ENCODE measurements at places on chromosomes 4 and X.

DNA sequence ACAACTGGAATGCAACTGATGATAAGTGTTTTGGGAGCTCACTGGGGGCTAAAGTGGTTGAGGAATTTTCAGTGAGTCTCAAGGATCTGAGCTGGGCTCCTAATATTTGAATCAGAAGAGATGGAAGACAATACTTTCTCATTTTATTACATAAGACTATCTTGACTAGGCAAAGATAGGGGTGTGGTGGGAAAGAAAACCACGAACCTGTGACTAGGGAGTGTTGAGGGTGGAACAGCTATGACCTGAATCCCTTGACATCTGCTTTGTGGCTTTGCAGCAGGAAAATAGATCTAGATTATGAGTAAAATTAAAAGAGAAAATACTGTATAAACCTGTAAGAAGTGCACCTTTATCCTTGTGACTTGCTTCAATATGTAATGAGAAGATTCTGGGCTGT lies 295.1 kb upstream of the TEX13A start:
- DNase-seq, result no peak

- DNase-seq, result no peak
Measured at GRCh38 chrX:103513067-103513466, 6.2 kb downstream of the RAB40A start.

DNA sequence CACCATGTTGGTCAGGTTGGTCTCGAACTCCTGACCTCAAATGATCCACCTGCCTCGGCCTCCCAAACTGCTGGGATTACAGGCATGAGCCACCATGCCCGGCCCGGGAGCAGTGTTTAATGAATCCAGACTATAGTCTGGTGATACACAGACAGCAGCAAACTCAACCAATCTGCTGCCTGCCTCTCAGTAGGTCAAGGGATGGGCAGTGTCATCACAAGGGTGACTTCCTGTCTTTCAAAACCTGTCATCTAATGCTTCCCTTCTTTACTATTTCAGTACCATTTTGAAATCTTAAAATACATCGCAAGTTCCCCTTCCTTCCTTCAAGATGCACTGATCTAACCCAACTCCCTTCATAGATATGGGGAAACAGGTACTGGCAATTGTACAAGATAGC lies 8.4 kb downstream of the RPL39 start:
- DNase-seq, result peak; percentile 85

GRCh38 chr4:166535865-166536264 lies 662.8 kb downstream of the TLL1 start:
- no peak for DNase-seq

- DNase-seq, result no peak
Measured at GRCh38 chr4:73836373-73837279, at the start of gene CXCL6. Gene CXCL6 (plus strand): TSS chr4:73836678. CDS start chr4:73836751, 73 bp downstream.

- DNase-seq, result no peak
Measured at GRCh38 chrX:7109049-7109531, 38.4 kb upstream of the STS start.

DNA sequence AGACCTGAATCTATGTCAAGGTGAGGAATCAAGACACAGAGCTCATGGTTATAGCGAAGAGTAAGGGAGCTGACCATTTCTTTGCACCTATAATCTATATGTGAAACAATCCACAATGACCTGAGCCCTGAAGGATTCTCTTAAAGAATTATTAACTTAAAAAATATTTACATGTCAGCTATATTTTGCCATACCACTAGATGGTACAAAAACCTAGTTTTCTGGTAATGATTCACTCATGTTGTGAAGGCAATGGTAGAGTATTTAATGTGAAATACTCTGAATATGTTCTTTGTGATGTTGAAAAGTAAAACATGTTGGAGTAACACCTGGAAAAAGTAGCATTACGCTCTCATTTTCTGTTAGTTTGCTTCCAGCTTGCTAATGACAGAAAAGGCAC lies 40.0 kb downstream of the VGLL1 start:
- no peak for DNase-seq

DNA sequence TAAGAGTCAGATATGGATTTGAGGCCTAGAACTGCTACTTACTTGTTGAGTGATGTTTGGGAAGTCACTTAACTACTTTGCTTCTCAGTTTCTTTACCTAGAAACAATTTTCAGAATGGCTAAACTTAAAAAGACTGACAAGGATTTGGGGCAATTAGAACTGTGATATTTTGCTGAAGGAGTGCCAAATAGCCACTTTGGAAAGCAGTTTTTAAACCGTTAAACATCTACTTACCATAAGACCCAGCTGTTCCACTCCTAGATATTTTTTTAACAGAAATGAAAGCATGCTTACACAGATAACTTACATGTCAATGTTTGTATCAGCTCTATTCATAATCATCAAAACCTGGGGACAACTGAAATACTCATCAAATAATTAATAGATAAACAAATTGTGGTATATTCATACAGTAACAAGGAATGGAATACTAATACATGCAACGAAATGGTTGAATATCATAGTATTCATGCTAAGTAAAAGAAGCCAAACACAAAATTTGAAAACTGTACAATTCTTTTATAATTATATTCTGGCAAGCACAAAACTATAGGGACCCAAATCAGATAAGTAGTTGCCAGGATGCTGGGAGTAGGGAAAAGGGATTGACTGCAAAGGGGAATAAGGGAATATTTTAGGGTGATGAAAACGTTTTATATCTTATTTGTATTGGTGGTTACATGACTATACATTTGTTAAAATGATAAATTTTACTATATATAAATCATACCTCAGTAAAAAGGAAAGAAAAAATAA lies 24.0 kb downstream of the RPA4 start:
- no peak for DNase-seq

DNA sequence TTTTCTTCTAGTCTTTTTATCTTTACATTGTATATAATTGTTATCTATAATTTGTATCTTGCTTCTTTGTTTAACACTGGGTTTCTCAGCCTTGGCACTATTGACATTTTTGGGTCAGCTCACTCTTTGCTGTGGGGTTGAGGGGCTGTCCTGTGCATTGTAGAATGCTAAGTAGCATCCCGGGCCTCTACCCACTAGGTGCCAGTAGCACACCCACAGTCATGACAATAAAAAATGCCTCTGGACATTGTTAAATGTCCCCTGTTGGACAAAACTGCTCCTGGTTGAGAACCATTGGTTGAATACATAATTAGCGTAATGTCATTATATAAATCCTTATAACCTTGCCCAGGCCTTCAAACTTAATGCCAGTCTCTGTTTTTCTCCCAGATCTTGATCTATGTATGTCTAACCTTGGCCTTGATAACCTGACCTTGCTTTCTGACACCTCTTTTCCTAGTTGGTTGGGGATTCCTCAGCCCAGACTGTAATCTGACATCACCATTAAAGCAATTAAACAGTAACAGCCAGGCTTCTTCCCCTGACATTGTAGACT lies 46.1 kb downstream of the DCX start:
- no peak for DNase-seq

GRCh38 chrX:82230013-82230412 lies 1028.1 kb downstream of the SH3BGRL start:
- DNase-seq, result no peak

- DNase-seq, result no peak
Measured at GRCh38 chr4:185151296-185151695, 8.2 kb downstream of the SLC25A4 start.

- DNase-seq, result no peak
Measured at GRCh38 chr4:90126805-90127204, 389 bp upstream of the CCSER1 start.

DNA sequence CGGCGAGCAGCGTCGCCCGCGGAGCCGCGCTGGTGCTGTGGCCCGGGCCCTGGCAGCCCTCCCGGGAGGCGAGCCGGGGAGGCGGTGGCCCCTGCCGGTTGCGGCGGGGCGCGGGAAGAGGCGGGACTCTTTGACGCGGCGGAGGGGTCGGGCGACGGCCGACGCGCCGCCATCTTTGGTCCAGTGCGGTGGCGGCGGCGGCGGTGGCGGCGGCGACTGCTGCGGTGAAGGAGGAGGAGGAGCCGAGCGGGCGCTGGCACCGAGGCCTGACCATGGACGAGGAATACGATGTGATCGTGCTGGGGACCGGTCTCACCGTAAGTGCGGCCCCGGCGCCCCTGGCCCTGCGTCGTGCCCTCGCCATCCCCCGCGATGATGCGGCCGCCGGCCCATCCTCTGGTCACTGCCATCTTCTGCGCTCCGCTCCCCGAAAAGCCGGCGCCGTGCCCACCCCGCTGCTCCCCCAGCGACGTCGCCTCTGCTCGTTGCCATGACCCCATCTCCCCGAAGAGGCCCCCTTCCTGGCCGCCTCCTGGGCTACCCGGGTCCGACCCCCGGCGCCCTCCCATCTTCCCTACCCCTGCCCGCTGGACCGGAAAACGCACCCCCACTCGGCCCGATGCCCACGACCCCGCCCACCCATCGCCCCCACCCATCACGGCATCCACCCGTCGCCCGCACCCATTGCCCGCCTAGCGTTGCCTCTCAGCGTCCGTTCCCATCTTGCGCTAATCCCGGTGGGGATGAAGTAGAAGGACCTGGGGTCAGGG lies at the start of gene GDI1:
TSS of gene GDI1 (plus strand) at position 172 of the 770 bp plus-strand sequence. CDS start at position 273, 101 bp downstream.
- peak; percentile 32 for DNase-seq

DNA sequence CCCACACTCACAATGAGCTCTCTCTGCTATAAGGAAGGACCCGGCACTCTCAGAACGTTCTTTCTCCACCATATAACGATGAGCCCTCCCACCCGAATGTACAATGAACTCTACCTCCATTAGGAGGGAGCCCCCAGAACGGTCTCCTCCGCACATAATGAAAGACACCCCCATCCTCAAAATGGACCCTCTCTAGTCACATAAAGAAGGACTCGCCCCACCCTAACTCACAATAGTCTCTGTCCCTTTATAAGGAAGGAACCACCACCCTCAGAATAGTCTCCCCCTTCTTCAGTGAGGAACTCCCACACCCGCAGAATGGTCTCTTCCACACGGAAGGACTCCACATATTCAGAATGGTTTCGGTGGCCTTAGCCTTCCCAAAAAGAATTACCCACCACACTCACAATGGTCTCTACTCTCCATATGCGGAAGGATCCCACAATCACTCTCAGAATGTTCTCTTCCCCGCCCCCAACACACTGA lies 477 bp downstream of the SLC35A2 start:
- DNase-seq, result peak; percentile 30

DNA sequence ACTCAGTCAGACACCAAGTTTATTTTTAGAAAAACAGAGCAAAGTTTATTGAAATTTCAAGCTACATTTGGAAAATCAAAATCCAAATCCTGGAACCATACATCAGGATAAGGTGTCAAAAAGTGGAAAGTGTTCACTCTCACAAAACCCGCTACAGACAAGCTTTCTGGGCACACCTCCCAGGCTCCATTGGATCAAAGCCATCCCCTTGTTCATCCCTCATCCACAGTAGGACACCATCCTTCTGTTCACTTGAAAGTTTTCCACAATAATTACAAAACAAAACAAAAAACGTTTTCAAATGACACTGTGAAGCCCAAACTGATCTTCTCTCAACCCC lies 62.4 kb downstream of the TSC22D3 start:
- no peak for DNase-seq

GRCh38 chr4:5870701-5871100 lies 22.2 kb downstream of the CRMP1 start:
- no peak for DNase-seq

GRCh38 chrX:4710618-4711433 lies 997.4 kb upstream of the PRKX start:
- DNase-seq, result no peak

DNA sequence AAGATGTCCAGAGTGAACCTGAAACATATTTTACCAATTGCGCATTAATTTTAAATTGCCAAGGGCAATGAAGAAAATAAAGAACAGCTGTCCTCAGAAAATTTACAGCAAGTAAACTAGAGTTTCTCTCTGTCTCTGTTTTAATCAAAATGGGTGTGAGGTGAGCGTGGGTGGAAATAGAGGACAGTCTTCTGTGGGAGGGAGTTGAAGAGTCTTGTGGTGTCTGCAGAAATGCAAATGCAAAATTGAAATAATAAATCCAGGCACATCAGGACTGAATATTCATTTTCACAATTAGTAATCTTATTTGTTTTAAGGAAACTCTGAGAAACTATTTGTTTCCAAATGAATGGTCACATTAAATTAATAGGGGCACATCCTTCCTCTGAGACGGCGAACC lies 192.0 kb downstream of the ARHGAP10 start:
- DNase-seq, result no peak

DNA sequence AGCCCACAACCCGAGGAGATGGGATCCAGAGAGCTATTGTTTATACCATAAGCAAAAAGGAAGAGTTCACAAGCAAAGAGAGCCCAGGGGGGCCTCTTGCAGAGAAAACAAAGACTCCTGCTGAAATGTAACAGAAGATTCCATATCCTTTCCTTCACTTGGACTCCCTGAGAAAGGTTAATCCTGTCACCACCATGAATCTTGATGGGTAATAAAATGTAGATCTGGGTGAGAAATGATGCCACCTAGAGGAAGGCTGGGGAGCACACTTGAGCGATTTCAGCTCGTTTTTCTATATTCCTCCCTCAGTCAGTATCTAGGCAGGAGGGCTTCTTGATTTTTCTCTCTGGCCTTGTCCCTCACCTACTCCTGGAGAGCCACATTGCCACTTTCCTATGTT lies 10.2 kb upstream of the KCNE5 start:
- DNase-seq, result no peak

- peak; percentile 93 for DNase-seq
Measured at GRCh38 chr4:88382621-88383020, 4.0 kb downstream of the HERC6 start.

- DNase-seq, result no peak
Measured at GRCh38 chr4:28469886-28470285, 1609.2 kb downstream of the STIM2 start.

DNA sequence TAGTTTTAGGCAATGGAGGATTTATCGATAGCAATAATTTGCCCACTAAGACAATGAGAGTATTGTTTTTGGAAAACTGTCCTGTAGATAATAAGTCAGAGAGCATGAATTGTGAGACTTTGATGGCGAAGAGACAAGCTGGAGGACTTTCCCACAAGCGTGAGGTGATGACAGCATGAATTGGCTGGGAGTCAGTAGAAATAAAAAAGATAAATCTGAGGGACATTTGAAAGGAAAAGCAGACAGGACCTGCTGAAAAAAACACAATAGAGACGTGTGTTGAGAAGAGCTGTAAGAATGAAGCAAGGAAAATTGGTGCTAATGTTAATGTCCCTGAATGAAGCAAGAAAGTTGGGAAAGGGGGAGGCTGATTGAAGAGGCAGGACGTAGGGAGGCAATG lies 233.5 kb downstream of the DCTD start:
- no peak for DNase-seq

DNA sequence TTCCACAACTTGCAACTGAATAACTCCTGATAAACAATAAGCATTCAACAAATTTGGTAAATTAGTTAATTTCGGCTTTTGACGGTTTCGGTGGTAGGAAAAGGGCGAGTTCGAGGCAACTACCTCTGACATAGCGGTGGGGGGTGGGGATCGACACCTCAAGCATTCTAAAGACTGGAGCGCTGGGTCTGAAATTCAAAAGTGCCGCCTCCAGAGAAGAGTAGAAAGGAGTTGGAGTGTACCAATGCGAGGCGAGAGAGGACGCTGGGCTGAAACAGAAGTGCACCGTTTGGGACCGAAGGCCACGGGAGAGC lies 725 bp downstream of the SMC1A start:
- DNase-seq, result no peak

Measured in inflammatory macrophage treated with lipopolysaccharide for 4 hours (primary cell).